ENCODE measurements at places on chromosomes 4 and X. TPM values are rescaled to one million over a fixed set of nuclear protein-coding genes. Genes with fewer than 3 reads are reported as not detected.

The GATA1 gene
- 0.22 TPM for polyA plus RNA-seq

The SOD3 gene
- 27.4 TPM for polyA plus RNA-seq

The UGT2B15 gene
- not detected for polyA plus RNA-seq

The RASL11B gene
- polyA plus RNA-seq = 8.8 TPM

The PPEF2 gene
- polyA plus RNA-seq = 0.30 TPM

The S100P gene
- 0.67 TPM for polyA plus RNA-seq

The SPP1 gene
- polyA plus RNA-seq = 85.1 TPM

The DLG3 gene
- 4.9 TPM for polyA plus RNA-seq

The TLR2 gene
- 2.2 TPM for polyA plus RNA-seq

The GRID2 gene
- 0.16 TPM for polyA plus RNA-seq

The SLIT2 gene
- 8.6 TPM for polyA plus RNA-seq

The RTL5 gene
- polyA plus RNA-seq = 10.9 TPM

The PITX2 gene
- 43.4 TPM for polyA plus RNA-seq

The GAGE12G gene
- polyA plus RNA-seq = not detected

The ALB gene
- polyA plus RNA-seq = 0.96 TPM

The TBC1D9 gene
- 13.8 TPM for polyA plus RNA-seq

The EIF1AX gene
- 84.7 TPM for polyA plus RNA-seq

The ADGRL3 gene
- polyA plus RNA-seq = 19.5 TPM

The MOSPD2 gene
- polyA plus RNA-seq = 6.7 TPM

The DOK7 gene
- 18.4 TPM for polyA plus RNA-seq

The CENPVL1 gene
- not detected for polyA plus RNA-seq

The PF4V1 gene
- not detected for polyA plus RNA-seq

Data from forelimb muscle (tissue), 1 donor.